Activated CD4-positive, alpha-beta memory T cell treated with anti-CD3 and anti-CD28 coated beads, Interleukin-2, amount 10 ng/mL, durations not matched to agents 7 days and 5 days (primary cell): ENCODE measurements at places on chromosomes 4 and X.

DNA sequence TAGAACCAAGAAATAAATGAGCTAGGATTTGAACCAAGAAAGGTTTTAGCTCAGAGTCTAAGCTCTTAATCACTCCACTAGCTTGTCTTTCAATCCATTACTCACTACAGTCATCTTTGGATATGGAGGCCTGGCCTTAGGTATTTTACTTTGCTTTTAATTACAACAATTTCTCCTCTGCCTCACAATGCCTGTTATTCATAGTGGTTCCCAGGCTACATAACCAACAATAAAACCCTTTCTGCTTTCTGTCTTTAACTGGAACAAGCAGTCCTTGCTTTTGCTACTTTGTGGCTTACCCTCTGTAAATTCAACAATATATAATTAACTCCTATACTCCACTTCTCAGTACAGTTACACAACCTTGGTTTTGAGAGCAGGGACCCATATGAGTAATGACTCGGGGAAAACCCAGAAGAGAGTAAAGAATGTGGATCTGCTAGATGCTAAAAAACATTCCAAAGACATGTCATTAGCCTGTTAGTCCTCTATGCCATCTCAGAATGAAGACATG lies 94.7 kb upstream of the NAP1L5 start:
- H3K4me3 ChIP-seq: no peak overlapping the region
- no peak for DNase-seq
- peaks cover 18% of the 10 kb centered on the region for H3K27me3 ChIP-seq
- H3K27ac ChIP-seq: no peak overlapping the region
- peaks cover 15% of the 10 kb centered on the region for H3K4me1 ChIP-seq

DNA sequence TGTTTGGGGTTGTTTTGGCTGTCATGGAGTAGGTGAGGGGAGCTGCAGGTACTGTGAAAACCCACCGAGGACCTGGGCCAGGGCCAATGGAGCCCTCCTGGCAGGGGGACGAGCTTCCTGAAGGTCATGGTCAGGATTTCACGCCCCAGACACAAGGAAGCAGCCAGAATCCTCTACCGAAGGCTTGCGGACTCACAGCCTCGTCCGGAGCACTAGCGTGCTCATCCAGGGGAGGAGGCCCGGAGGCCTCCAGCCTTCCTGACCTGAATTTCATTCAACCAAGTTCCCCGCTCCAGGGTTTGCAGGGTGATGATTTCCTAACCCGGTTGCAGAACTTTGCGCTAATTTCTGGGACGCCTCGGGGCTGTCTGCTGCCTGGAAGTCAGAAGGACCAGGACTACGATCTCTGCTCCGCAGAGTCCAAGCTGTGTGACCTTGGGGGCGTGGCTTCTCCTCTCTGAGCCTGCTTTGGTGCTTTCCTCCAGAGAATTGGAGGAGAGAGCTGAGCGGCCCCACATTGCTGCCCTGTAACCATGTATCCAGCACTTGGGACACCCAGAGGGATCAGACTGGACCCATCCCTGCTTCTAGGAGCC lies 56.2 kb upstream of the ADRA2C start:
- no peak overlapping the region for H3K4me3 ChIP-seq
- no peaks in the 10 kb centered on the region for H3K36me3 ChIP-seq
- no peak for DNase-seq
- H3K27ac ChIP-seq: no peak overlapping the region

DNA sequence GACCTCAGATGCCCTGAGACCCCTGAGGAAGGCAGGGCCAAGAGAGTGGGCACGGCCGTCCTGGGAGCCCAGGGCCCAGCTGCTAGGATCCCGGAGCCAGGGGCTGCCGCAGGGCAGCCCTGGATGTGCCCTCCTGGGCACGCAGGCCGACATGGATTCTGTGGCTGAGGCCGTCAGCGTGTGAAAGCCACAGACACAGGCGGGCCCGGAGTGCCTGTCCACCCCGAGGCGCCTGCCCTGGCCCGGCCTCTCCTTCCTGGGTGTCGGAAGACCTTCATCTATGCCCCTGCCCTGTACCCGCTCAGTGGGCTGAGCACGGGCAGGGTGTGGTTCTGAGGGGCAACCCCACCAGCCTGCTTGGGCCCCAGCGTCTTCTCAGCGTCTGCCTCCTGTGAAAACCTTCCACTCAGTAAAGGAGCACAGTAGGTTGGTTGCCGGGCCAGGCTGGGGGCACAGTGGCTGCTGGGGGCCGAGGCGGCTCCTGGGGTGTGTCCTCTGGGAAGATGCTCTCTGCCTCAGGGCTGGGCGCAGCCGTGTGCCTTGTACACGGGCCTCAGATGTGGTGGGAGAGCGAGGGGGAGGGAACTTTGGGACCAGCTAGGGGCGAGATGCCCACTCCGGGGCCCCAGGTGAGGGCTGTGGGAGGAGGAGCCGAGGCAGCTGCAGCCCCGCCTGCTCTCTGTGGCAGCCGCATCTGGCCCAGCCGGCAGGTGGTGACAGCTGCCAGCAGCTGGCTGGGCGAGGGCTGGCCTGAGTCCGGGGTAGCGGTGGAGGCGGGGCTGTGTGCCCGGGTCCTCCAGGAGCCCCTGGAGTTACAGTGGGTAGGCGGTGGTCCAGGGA lies 20.8 kb downstream of the FGFRL1 start:
- H3K27me3 ChIP-seq: no peaks in the 10 kb centered on the region
- no peak for DNase-seq
- H3K27ac ChIP-seq: no peak overlapping the region

DNA sequence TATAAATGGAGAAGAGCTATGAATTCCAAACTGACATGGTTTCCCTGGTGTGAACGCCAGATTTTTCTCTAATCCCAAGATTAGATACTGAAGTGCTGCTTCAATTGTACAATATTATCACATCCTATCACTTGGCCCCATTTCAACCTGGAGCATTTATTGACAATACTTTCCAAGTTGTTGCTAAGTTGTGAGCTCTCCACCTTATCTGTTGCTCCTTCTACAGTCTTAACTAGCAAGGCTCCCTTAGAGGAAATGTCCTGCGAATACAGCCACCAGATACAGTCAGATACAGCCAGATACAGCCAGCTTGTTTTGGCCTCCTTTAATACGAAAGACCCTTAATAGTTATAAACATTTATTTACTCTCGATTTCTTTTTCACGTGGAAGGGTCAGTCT lies 466.3 kb upstream of the FAM241A start:
- H3K27me3 ChIP-seq: no peaks in the 10 kb centered on the region
- H3K27ac ChIP-seq: no peak overlapping the region
- DNase-seq: no peak
- no peaks in the 10 kb centered on the region for H3K4me1 ChIP-seq
- H3K4me3 ChIP-seq: no peak overlapping the region

DNA sequence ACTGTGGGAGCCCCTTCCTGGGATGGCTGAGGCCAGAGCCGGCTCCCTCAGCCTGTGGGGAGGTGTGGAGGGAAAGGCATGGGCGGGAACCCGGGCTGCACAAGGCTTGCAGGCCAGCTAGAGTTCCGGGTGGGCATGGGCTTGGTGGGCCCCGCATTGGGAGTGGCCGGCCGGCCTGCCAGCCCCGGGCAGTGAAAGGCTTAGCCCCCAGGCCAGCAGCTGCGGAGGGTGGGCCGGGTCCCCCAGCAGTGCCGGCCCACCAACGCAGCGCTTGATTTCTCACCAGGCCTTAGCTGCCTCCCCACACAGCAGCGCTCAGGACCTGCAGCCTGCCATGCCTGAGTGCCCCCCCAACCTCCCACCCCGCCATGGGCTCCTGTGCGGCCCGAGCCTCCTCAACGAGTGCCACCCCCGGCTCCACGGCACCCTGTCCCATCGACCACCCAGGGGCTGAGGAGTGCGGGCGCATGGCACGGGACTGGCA lies 78.0 kb downstream of the COX7B2 start:
- no peak overlapping the region for H3K27ac ChIP-seq
- no peak for DNase-seq
- no peaks in the 10 kb centered on the region for H3K36me3 ChIP-seq
- no peaks in the 10 kb centered on the region for H3K27me3 ChIP-seq
- no peak overlapping the region for H3K4me3 ChIP-seq

- no peaks in the 10 kb centered on the region for H3K36me3 ChIP-seq
- no peak overlapping the region for H3K27ac ChIP-seq
- no peak overlapping the region for H3K4me3 ChIP-seq
- no peak for DNase-seq
- H3K4me1 ChIP-seq: no peaks in the 10 kb centered on the region
- H3K27me3 ChIP-seq: no peaks in the 10 kb centered on the region
These were observed 78.3 kb upstream of the STIM2 start for GRCh38 chr4:26782168-26782829.

GRCh38 chr4:24824720-24825119 lies 29.3 kb downstream of the SOD3 start:
- H3K27me3 ChIP-seq: peaks cover 7% of the 10 kb centered on the region
- no peaks in the 10 kb centered on the region for H3K4me1 ChIP-seq
- H3K4me3 ChIP-seq: no peak overlapping the region
- DNase-seq: no peak
- no peak overlapping the region for H3K27ac ChIP-seq
- no peaks in the 10 kb centered on the region for H3K36me3 ChIP-seq

DNA sequence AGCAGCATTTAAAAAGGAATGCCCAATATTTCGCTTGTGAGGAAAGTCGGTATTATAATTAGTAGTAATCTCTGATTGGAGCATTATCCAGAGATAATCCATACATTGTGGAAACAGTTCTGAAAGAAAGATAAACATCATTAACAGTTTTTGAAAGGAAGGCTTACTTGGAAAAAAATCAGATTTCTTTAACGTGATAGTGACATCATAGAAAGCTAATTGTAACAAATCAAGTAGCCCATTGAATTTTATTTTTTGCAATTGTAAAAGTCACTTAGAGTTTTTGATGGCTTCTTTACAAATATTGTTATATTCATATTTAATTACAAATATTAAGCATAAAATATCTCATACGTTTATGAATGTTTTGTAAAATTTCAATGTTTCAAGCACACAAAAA lies 11.6 kb upstream of the NR3C2 start:
- H3K4me1 ChIP-seq: no peaks in the 10 kb centered on the region
- H3K27ac ChIP-seq: no peak overlapping the region
- no peak overlapping the region for H3K4me3 ChIP-seq
- peaks cover 5% of the 10 kb centered on the region for H3K27me3 ChIP-seq
- DNase-seq: no peak

- no peak overlapping the region for H3K27ac ChIP-seq
- H3K36me3 ChIP-seq: peaks cover 30% of the 10 kb centered on the region
- H3K27me3 ChIP-seq: no peaks in the 10 kb centered on the region
- no peak for DNase-seq
These were observed 10.4 kb downstream of the PAQR3 start for GRCh38 chr4:78928835-78929234.

DNA sequence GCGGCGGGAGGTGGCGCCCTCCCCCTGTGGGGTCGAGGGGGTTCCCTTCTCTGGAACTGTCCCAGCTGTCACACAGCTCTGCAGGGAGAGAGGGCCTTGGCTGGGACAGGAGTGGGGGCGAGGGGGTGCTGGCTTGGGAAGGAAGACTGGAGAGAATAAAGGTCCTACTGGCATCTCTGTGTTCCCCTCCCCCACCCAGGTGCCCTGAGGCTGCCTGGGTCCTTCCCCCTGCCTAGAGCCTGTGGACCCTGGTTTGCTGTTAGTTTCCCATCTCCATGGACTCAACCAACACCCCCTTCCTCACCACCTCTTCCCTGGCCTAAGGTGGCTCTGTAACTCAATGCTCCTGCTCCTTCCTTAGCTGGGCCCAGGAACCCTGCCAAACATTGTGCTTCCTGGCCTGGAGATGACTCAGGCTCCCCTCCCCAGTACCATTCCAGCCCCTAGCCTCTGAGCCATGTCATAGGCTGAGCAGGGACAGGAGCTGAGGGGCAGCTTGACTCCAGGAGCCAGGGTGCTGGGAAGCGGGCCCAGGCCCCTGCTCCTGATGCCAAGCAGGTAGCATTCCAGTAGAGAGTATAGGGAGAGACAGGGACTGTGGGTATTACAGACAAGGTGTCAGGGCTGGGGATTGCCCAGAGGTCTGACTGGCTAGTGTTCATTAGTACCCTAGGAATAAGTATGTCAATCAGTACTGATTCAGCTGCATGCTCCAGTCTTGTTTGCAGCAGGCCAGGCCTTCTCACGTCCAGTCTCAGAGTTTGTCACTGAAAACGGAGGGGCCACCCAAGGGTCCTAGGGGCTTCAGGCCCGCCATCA lies 100.7 kb downstream of the EFNB1 start:
- no peak for DNase-seq
- H3K4me1 ChIP-seq: no peaks in the 10 kb centered on the region
- H3K4me3 ChIP-seq: no peak overlapping the region
- no peaks in the 10 kb centered on the region for H3K36me3 ChIP-seq

GRCh38 chr4:105936901-105937300 lies 41.6 kb downstream of the NPNT start:
- no peaks in the 10 kb centered on the region for H3K27me3 ChIP-seq
- H3K27ac ChIP-seq: no peak overlapping the region
- no peak overlapping the region for H3K4me3 ChIP-seq
- no peaks in the 10 kb centered on the region for H3K4me1 ChIP-seq

- H3K36me3 ChIP-seq: no peaks in the 10 kb centered on the region
- H3K4me1 ChIP-seq: no peaks in the 10 kb centered on the region
- H3K27ac ChIP-seq: no peak overlapping the region
- no peak for DNase-seq
These were observed 879.3 kb upstream of the SLIT2 start for GRCh38 chr4:19372390-19372789.

GRCh38 chr4:182126603-182127002 lies 116.6 kb upstream of the TENM3 start:
- no peaks in the 10 kb centered on the region for H3K36me3 ChIP-seq
- no peak overlapping the region for H3K27ac ChIP-seq
- H3K27me3 ChIP-seq: no peaks in the 10 kb centered on the region
- H3K4me3 ChIP-seq: no peak overlapping the region
- no peak for DNase-seq

DNA sequence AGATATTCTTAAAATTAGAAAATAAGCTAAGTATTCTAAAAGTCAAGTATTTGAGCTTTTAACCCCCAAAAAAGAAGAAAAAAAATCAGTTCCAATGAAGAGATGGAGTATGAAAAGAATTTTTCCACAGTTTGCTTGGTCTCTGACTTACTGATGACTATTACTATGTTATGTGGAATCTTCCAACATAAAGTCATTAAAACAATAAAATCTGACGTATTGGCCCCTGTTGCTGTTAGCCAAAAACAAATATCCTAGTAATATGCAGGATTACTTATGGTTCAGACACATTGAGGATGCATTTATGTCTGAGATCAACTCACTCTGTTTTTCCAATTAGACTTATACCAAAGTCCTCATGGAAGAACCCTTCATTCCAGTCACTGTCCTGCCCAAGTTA lies 517.2 kb upstream of the ADGRL3 start:
- no peaks in the 10 kb centered on the region for H3K36me3 ChIP-seq
- no peak overlapping the region for H3K4me3 ChIP-seq
- DNase-seq: no peak
- no peaks in the 10 kb centered on the region for H3K4me1 ChIP-seq
